ENCODE measurements at places on chromosomes 12 and 14. TPM values are rescaled to one million over a fixed set of nuclear protein-coding genes. Genes with fewer than 3 reads are reported as not detected.
A peak's percentile ranks its signal among the peaks of the same experiment; 100 is the strongest.

The HRK gene
- polyA plus RNA-seq, result 0.33 TPM

The HVCN1 gene
- polyA plus RNA-seq, result 4.8 TPM

The ACTR6 gene
- 19.6 TPM for polyA plus RNA-seq

The OTX2 gene
- not detected for polyA plus RNA-seq

The KIF5A gene
- 0.12 TPM for polyA plus RNA-seq

The ITGB7 gene
- 0.27 TPM for polyA plus RNA-seq

The IFNG-AS1 gene
- polyA plus RNA-seq, result 0.45 TPM

DNA sequence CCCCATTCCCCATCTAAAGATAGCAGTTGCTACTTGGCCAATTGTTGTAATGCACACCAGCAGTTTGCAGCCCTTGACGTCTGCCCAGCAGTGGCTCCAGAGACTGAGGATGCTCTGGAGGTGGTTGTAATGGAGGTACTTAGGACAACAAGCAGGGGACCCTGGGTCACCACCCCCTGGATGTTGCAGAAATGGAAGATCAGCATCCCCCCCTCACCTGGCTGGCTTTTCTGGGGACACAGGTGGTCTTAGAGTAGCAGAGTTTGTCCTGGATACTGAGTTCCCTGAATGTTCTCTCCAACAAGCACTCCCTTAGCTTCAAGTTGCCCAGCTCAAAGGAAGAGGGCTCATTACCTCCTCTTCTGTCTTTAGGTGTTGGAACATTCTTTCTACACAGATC, 250.5 kb downstream of the AACS start:
- DNase-seq, result no peak

GRCh38 chr12:57104292-57104910, 6.8 kb downstream of the STAT6 start:
- no peak for DNase-seq

DNA sequence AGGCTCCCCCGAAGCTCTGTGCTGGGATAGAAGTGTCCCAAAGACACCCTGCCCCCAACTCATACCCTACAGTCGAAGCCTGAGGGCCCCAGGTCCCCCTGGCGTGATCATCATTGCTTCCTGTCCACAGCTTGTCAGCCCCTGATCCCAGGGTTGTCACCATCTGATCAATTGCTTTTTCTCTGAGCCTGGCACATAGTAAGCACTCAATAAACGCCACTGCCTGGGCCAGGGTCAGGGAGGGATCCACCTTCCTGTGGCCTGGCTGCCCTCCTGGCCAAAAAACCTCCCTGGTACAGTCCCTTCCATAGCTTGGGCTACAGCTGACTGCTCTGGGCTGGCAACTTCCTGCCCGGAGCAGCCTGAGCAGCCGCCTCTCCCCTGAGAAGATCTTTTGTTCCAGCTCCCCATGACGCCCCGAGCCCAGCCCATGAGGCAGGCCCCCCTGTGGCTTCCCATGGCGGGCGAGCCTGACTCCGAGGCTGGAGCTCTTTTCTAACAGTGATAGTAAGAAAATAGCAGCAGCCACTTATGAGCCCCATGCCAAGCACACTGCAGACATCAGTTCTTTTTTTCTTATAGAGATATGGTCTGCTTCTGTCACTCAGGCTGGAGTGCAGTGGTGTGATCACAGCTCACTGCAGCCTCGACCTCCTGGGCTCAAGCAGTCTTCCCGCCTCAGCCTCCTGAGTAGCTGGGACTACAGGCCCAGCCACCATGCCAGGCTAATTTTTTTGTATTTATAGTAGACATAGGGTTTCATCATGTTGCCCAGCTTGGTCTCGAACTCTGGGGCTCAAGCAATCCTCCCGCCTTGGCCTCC, 6.5 kb downstream of the SH2B3 start:
- no peak for DNase-seq

DNA sequence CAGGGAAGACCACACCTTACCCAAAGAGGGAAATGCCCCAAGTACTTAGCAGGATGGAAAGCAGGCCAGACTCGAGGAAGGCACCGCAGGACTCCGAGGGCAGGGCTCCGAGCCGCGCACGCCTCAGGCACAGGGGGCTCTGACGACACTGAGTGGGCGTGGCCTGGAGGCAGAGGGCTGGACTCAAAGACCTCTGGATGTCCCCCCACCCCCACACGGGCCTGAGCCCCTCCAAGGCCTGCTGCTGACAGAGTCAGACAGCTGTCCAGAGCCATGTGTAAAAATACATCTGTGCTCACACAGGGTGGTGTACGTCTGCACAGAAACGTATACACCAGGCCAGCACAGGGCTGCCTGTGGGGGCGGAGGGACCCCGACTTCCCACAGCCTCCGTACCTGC, 1.4 kb downstream of the AKT1 start:
- peak; percentile 80 for DNase-seq

GRCh38 chr12:109147954-109148353, 31.6 kb downstream of the ACACB start:
- DNase-seq, result peak; percentile 61

- DNase-seq, result no peak
Measured at GRCh38 chr12:39448038-39448437, 5.1 kb upstream of the KIF21A start.

DNA sequence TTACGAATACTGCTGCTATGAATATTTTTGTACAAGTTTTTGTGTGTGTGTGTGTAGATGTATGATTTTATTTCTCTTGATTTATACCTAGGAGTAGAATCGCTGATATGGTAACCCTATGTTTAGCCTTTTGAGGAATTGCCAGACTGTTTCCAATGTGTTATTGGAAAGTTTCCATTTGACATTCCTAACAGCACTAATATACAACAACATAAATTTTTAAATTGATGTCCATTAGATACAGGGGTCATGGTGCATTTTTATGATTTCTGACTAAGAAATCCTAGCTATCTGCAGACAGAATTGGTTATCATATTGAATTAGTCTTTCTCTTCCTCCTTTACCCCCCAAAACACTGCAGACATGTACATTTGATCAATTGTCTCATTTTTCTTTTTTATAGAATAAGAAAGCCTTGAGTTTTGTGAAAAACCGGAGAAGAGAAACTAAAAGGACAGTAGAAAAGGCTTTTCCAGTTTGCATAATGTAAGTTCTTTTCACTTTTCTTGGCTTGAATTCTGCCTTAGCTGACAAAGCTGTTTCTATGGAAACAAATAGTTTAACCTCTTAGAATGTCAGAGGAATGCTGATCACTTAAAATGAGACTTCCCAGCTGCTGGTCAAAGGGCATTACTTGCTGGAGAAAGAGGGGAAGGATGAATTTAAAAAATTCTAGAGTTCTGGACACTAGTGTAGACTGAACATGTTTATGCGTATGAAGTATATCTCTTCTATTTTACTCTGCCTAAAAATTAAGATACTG, 28.2 kb downstream of the PALS1 start:
- peak; percentile 90 for DNase-seq

- DNase-seq, result no peak
Measured at GRCh38 chr12:130087222-130087621, 75.0 kb upstream of the FZD10 start.

- DNase-seq, result no peak
Measured at GRCh38 chr12:70240673-70241072, 2.6 kb upstream of the CNOT2 start.

DNA sequence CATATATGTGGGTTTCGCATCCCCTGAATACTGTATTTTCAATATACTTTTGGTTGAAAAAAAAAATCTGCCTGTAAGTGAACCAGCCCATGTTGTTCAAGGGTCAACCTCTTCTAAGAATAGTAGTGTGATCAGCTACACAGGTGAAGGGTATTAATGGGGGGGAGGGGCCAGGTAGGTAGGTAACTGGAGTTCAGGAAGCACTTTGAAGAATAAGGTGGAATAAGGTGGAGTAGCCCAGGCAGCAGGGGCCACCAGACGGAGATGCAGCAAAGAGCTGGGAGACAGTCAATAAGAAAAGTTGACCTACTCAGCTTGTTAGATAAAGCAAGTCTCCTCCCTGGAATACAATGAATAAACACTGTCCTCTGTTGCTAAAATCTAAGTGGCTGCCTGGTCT, 9.3 kb downstream of the LDHB start:
- no peak for DNase-seq

- DNase-seq, result no peak
Measured at GRCh38 chr12:113506867-113507266, 35.2 kb upstream of the LHX5 start.

- no peak for DNase-seq
Measured at GRCh38 chr14:98896449-98896848, 375.5 kb downstream of the BCL11B start.

DNA sequence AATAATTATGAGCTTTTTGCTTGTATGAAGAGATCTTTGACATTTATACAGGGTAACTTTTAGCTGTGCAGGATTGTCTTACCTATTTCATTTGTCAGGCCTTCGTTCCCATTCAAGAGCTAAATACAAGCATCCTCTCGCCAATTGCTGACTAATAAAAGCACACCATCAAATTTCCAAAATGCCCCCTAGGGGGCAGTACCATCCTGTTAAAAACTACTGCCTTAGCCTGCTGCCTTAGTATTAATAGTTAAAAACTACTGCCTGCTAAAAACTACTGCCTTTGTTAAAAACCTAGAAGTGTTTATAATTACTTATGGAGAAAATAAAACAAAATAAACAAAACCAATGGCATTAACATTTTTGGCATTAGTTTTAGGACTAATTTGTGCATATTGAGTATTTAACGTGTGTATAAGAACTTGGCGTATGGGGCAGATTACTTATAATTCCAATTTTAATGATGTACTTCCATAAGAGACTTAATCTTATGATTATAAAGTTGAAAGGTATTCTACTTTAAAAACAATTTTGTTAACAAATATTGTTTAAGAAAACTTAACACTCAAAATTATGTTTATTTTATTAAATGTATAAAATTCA, 3.0 kb upstream of the IFI27L2 start:
- peak; percentile 66 for DNase-seq

- DNase-seq, result no peak
Measured at GRCh38 chr12:94416613-94417012, 43.1 kb downstream of the CEP83 start.

DNA sequence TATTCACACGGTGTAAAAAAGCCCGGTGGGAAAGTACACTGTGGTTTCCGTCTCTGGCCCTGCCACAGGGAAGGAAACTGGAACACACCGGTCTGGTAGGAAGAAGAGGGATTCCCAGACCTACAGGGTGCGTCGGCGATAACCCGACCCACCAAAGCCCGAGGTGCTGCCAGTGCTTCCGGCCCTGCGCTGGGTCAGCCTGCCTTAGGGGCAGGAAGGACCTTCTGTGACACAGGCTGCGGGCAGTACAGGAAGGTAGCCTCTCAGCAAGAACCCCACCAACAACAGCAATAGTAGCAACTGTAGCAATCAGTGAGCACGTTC, 169.5 kb upstream of the FKBP4 start:
- DNase-seq, result no peak

DNA sequence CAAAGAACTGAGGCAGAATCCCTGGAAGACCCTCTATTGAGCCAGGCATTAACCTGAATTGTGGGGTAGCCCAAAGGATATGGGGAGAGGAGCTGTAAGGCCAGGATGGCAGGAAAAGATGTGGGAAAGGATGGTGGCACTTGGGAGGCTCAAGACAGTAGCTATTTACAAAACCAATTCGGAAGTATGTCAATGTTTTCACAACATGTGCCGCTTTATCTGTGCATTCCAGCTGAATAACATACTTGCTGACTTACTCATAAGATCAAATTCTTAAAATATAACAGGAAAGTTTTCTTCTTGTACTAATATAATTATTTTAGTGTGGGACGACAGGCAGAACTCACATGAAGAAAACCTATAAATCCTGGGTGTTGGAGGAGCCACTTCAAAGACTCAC, 10.6 kb downstream of the BBS10 start:
- no peak for DNase-seq

- no peak for DNase-seq
Measured at GRCh38 chr12:94609917-94610443, 40.4 kb downstream of the TMCC3 start.
